ENCODE measurements at places on chromosomes 2 and 18. TPM values are rescaled to one million over a fixed set of nuclear protein-coding genes. Genes with fewer than 3 reads are reported as not detected.
A peak's percentile ranks its signal among the peaks of the same experiment; 100 is the strongest.

GRCh38 chr2:207137596-207138337 lies 28.0 kb downstream of the KLF7 start:
- DNase-seq, result peak; percentile 74

GRCh38 chr18:74534150-74534969 lies at the start of gene CNDP1:
Gene CNDP1 (plus strand): TSS chr18:74534500. CDS start chr18:74534668, 168 bp downstream.
- no peak for DNase-seq

- DNase-seq, result no peak
Measured at GRCh38 chr2:20069756-20070155, 18.3 kb upstream of the LAPTM4A start.

DNA sequence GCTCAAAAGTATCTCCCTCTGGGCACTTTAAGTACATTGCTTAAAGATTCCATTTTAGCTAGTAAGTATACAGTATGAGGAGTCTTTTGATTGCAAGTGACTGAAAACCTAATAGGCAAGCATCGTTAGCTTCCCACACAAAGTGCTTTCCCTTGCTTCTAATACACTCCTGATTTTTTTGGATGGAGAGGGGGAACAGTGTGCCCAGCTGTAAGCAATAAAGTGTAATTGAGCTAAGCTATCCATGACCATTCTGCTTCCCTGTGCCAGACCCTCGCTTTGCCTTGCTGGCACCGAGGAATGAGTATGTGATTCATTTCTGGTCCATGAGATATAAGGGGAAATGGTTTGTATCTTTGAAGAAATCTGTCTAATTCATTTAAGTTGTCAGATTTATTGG lies 3.8 kb upstream of the ZNF24 start:
- DNase-seq, result peak; percentile 61

GRCh38 chr2:134199123-134199522 lies 54.7 kb upstream of the MGAT5 start:
- DNase-seq, result no peak

- DNase-seq, result no peak
Measured at GRCh38 chr2:127397568-127398238, 9.9 kb upstream of the MAP3K2 start.

DNA sequence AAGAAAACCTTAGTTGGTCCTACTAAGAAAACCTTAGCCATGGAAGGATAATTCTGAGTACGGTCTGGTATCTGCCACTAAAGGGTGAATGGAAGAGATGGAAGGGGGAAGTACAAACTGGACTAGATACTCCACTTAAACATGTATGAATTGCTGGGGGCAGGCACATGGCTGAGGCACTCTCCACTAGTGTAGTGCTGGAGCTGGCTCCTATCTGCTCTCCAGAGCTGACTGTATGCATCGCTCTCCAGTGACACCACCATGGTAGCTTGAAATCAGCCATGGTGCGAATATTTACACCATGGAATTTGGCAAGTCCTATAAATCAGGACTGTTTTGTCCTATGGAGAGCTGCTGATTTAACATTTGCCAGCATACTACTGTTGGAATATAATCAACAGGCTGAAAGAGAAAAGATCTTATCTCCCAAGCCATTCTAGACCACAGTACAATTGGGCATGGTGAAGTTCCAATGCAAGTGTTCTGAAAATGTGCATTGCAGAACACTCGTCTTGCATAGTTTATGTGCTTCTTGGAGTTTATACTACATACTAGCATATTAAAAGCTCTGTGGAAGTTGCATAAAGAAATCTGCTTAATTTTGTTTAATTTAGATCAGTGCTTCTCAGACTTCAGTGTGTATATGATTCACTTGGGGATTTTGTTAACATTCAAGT lies 277.4 kb downstream of the TDRD15 start:
- no peak for DNase-seq

- no peak for DNase-seq
Measured at GRCh38 chr2:151810489-151810888, 17.7 kb downstream of the ARL5A start.

The KCNS3 gene
- total RNA-seq, result 6.6 TPM

The INPP1 gene
- 7.2 TPM for total RNA-seq

The MPP4 gene
- 0.18 TPM for total RNA-seq

The RNU2-63P gene
- 15.0 TPM for total RNA-seq
